ENCODE measurements at places on chromosomes 1 and 21. TPM values are rescaled to one million over a fixed set of nuclear protein-coding genes. Genes with fewer than 3 reads are reported as not detected.

The CELA3A gene
- total RNA-seq, result not detected

The NTMT2 gene
- 0.43 TPM for total RNA-seq

DNA sequence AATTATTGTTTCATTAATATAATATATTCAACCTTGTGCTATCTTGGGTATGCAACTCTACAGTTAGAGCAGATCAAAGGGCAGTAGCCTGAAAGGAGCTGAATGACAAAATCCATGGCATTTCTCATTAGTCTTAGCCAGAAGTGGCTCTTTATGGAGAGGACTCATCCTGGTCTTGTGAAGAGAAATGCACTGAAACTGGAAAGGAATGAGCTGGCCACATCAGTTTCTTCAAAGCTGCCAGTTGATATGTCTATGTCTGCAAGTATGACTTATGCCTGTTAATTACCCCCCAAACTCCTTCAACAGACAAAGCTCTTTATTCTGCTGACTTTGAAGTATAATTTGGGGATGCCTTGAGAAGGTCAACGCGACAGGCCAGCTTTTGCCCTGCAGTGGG, 119.0 kb upstream of the UBE2U start:
- no peak for DNase-seq

DNA sequence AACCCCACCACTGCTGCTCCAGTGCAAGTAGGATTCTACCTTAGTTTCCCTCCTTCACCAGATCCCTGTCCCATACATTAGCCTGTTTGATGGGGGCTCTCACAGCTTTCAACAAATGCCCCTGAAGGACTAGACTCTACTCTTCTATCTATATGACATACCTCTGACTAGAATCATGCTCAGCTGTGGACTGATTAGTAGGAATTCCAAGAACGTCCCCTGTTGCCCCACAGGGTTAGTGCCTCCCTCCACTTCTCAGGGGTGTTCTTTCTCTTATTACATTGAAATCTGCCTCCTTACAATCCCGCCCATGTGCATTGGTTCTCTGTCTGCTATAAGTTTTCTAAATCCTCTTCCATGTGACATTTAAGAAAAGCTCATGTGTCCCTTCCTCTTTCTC, 375.9 kb upstream of the DUSP10 start:
- no peak for DNase-seq
